ENCODE measurements at places on chromosomes 1 and 21.

DNA sequence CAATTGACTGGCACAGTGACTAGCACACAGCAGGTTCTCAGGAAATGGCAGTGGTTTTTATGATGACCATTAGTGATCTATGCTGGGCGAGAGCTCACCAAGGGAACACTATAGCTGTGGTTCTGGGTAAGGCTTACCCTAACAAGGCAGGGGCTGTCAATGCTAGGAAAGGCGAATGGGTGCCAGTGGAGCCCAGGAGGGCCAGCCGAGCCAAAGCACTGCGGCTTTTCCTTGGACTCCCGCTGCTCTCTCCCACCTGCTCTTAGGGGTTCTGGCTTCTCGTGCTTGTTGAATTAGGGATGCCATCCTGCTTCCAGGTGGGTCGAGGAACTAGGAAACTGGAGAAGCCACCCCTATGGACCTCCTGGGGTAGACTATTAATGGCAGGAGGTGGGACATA lies 10.0 kb upstream of the A3GALT2 start:
- DNase-seq = no peak

DNA sequence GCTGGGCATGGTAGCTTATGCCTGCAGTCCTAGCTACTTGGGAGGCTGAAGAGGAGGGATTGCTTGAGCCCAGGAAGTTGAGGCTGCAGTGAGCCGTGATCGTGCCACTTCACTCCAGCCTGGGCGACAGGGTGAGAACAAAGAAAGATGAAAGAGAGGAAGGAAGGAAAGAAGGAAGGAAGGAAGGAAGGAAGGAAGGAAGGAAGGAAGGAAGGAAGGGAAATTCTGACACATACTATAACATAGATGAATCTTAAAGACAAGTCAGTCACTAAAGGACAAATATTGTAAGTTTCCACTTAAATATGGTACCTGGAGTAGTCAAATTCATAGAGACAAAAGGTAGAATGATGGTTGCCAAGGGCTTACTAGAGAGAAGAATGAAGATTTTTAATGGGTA lies 108.0 kb upstream of the CACHD1 start:
- DNase-seq = no peak

GRCh38 chr21:27725916-27726315 lies 759.0 kb upstream of the ADAMTS5 start:
- no peak for DNase-seq

- DNase-seq = no peak
These were observed 4.1 kb downstream of the NTRK1 start for GRCh38 chr1:156864796-156865195.

DNA sequence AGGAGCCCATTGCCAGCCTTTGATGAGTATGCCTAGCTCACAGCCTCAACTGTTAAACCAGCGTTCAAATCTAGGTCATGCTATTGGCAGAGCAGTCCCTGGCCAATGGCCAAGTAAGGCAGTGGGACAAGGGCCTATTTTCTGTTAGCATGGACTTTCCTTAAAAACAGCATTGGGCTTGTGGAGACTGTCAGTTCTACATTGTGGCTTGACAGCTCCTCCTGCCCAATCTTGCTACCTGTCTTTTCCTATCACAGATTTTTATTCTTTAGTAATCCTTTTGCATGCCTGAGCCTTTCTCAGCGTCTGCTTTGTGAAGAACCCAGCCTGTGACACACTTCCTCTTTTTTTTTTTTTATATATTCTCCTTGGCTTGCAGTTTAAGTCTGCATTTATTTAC lies 56.4 kb downstream of the DIP2A start:
- DNase-seq = no peak

GRCh38 chr1:241631674-241632073 lies 8.5 kb downstream of the CHML start:
- DNase-seq = no peak

DNA sequence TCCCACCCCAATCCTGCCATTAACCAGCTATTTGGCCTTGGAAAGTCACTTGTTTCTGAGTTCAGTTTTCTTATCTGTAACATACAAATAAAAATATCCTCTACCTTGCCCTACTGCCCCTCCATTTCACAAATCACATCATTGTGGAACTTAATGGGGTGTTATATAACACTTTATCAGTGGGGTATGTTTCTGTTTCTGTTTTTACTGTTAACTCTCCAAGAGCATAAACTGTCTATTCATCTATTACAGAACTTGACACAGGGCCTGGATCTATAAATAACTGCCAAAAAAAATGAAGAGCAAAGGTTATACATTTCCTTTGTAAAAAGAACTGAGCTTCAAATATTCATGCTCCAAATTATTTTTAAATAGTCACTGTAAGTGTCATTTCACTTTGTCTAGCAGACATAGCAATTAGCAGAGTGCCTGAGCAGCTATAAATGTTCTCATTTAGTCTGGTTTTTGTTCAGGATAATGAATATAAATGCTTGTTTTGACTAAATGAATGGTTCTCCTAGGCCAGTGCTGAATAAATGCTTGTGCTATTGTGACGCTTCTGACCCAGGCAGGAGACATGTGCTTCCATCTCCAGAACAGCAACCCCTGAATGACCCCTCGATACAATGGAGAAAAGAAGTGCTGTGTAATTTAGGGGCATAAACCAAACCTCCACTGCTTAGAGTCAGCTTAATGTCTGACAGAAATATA lies 7.4 kb downstream of the PIGM start:
- DNase-seq = no peak

DNA sequence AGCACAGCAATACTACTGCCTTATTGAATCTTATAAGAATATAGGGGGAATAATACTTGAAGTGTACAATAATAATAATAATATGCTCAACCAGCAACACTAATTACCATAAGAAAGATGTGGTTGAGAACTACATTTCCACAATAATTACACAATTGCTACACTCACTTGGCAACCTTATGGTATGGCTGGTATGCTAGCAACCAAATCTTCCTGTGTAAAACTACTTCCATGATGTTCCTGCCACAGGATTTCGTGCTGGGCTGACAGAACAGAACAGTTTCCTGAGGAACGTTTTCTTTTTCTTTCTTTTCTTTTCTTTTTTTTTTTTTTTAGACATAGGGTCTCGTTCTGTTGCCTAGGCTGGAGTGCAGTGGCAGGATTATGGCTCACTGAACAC lies 50.6 kb downstream of the KIF26B start:
- DNase-seq = no peak

- no peak for DNase-seq
These were observed 127.2 kb downstream of the FOXD2 start for GRCh38 chr1:47565092-47565491.

- DNase-seq = no peak
These were observed 307.8 kb upstream of the USP25 start for GRCh38 chr21:15421947-15422346.

DNA sequence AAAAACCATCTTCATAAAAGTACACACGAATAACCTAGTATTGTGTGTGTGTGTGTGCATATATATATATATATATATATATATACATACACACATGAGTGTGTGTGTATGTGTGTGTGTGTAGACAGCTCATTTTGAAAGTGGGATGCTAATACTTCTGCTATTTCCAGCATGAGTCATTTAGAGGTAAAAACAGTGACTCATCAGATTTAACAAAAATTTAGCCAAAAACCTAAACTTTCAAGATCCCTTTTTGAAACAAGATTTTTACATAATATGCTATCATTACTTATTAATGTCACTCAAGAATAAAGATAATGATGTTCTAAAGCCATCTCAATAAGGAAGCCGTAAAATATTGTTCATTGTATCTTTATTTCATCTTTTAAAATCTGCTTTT lies 35.6 kb upstream of the ADGRL4 start:
- no peak for DNase-seq

DNA sequence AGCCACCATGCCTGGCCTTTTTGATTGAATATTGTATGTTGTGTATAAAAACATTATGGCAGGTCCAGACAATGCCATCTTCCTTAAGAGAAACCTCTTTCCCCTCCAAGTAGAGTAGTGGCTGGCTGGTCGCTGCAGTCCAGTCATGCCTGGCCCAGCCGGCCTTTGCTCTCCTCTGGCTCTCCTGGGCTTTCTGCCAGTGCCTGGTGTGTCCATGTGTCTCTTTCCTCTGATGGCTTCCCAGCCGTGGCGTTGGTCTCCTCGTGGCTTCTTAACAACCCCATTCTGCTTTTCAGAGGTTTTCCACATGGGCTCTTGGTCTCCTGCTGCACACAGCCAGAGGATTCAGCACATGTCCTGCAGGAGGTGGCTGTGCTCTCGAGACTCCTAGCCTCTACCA lies 58.7 kb downstream of the DIP2A start:
- DNase-seq = no peak

DNA sequence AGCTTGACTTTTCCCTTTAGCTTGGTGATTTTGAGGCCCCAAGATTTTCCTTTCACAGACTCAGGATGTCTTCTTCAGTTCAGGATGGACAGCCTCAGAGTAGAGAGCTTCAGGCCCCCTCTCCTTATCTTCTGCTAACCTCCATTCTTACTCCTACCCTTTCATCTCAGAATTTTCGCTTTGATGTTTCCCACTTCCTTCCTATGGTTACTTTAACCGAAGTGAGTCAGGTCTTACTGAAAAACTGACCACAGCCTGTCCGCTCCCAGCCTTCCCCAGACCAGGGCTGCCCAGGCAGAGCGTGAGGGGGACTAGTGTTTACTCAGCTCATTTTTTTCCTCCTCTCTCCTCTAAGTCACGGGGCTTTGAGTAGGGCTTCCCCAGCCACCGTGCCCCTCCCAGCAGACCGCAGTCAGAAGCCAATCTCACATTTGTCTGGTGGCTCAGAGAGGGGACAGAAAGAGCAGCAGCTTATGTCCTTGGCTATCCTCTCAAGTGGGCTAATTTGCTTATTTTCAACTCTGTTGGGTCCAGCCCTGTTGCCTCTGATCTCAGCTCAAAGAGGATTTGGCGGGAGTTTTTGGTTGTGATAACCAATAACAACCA lies 4.2 kb upstream of the IL19 start:
- no peak for DNase-seq

DNA sequence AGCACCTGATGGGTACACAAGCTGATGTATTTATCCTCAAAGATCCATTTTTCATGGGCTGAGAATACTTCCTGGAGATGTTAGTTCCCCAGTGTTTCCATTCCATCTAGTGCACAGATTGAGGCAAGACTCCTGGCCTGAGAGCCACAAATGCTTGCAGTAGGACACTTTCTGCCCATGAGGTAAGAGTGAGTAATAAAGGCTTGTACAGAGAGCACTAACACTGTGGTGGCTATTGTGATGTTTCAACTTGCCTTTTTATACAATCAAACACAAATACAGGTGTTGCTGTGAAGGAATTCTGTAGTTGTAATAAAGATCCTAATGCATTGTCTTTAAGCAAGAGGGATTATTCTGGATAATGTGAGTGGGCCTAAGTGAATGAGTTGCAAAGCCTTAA lies 186.1 kb upstream of the ADAMTS5 start:
- DNase-seq = no peak

GRCh38 chr1:64171797-64172281 lies 31.6 kb upstream of the UBE2U start:
- DNase-seq = no peak

GRCh38 chr1:7406641-7407543 lies 364.2 kb upstream of the VAMP3 start:
- DNase-seq = no peak

All from NCI-H2081 treated with DMSO at 0.1 percent for 48 hours (cell line).